ENCODE measurements at places on chromosomes 7 and 10.
A peak's percentile ranks its signal among the peaks of the same experiment; 100 is the strongest.

DNA sequence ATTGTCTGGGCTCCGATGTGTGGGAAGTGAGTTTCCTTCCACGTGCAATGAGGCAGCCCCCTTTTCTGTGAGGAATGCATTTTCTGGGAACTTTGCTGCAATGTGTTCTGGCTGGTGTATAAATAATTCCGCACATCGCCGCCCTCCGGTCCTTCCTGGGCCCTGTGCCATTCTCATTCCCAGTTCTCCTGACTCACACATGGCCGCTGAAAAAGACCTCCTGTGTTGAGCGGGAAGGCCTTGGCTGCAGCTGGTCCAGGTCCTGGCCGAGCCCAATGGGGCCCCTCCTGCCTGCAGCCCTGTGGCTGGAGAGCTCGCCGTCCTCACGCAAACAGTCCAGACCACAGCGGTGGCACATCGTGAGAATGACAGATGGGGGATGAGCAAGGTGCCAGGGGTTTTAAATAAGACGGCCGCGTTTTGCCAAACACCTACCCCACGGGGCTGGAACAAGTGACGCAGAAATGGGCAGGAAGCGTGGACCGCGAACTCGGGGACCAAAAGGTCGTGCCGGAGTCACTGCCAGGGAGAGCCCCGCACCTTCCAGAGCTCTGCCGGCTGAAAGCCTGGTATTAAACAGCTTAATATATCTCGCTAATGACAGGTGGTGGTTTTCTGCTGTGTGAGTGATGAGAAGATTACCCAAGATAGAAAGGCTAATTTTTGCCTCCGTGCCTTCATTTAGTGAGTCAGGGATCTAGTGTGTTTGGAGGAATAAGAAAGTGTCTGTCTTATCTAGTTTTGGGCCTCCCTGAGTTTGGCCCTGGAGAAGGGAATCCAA lies 37.0 kb downstream of the FAM20C start:
- no peak for DNase-seq

GRCh38 chr7:75869776-75870379 lies 9.0 kb upstream of the RHBDD2 start:
- no peak for DNase-seq

GRCh38 chr7:74083928-74084721 lies 521 bp downstream of the LIMK1 start:
- DNase-seq: no peak

DNA sequence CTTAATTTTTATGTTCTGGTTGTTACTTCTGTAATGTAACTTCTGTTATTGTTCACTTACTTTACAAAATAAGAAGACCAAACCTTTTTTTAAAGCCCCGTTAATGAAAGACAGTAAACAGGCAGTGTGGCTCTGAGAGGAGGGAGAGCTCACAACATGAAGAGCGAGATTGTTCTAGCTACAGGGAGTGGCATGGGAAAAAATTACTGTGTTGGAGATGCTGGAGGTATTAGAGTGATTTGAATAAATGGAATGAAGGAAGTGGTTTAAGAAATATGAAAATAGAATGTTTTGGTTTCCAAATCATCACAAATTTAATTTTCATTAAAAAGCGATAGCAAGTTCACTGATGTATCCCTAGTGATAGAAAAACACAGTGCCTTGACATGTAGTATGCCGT lies 31.8 kb downstream of the REEP3 start:
- no peak for DNase-seq

- DNase-seq: no peak
These were observed 44.8 kb downstream of the CHST3 start for GRCh38 chr10:72009051-72009424.

GRCh38 chr7:20560325-20561180 lies 54.9 kb upstream of the ABCB5 start:
- no peak for DNase-seq

GRCh38 chr7:93914581-93915066 lies 6.9 kb upstream of the GNG11 start:
- no peak for DNase-seq

- DNase-seq: no peak
These were observed 31.1 kb upstream of the RHBDD2 start for GRCh38 chr7:75847707-75848106.

- no peak for DNase-seq
These were observed 30.6 kb upstream of the PCBD1 start for GRCh38 chr10:70918851-70919530.

- no peak for DNase-seq
These were observed 69.0 kb downstream of the SEPTIN7 start for GRCh38 chr7:35869810-35870209.

- no peak for DNase-seq
These were observed 23.6 kb downstream of the ZNF783 start for GRCh38 chr7:149285603-149286002.

DNA sequence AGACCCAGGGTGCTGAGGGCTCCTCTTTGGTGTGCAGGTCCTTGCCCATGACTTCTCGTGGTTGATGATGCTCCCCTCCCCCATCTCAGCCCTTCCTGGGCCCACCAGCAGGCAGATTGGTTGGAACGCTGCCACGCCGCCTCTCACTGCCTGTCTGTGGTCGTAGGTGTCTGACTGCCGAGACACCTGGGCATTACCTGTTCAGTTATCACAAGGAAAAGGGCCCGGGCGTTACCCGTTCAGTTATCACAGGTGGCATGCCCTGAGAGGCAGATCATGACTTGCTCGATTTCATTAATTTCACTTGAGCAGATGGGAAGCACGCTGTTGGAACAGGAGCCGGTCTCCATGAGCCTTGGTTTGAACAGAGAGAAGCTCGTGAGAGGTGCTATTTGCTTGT lies 42.5 kb downstream of the TACR2 start:
- DNase-seq: no peak

DNA sequence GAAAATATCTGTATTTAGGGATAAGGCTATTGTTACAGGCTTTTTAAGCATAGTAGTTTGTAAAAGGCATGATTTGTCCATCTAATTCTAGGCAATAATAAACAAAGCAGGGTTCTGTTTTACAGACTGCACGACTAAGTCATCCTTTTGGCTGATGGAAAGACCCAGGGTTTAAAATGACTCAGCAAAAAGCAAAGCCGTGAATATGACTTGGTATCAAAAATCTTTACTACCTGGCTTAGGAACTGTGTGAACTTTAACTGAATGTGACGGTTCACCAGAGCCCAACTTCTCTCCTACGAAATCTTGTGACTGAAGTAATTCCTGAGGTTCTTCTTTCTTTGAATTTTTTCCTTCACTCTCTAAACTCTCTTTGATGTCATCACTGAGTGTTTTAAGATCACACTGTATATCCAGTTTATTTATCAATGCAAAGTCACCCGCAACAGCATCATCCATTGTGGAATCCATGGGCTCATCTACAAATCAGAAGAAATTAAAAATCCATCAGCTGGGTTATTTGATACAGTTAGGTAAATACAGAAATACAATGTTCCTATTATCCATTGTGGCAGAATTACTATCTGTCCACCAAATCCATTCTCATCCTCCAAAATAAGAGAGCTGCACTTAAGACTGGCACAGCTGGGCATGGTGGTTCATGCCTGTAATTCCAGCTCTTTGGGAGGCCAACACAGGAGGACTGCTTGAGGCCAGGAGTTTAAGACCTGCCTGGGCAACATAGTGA lies 17.0 kb downstream of the ATE1 start:
- DNase-seq: no peak

- DNase-seq: no peak
These were observed 24.8 kb downstream of the CDCA7L start for GRCh38 chr7:21920936-21921335.

DNA sequence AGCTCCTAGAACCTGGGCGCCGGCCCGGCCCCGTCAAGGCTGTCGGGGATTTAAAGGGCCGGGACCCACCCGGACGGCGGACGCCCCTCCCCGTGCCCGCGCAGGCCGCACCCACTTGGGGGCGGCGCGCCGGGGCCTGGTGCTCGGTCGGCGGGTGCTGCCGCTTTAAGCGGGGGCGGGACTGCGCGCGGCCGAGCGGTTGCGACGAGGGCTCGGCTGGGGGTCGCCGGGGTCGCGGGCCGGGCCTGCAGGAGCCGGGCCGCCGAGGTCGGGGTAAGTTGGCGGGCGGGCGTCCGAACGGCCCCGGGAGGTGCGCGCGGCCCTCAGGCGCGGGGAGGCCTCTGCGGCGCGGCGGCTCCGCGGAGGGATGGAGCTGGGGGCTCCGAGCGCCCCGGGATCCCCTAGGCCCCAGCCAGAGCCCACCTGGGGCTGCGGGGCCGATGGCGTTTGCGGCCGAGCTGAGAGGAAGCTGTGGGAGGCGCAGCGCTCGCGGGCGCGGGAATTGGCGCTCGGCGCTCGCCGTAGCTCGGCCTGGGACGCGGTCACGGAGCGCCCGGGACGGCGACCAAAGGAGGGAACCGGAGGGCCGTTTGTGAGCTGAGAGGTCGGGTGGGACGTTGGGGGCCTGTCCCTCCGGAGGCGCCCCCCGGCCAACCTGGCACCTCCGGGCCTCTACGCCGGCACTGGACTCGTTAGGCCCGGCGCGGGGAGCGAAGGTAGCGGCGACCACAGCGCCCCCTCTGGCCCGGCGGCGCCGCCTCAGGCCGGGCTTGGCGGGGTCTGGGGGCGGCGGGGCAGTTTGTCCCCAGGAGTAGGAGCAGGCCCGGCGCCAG lies at the start of gene TRRAP:
Gene TRRAP, plus strand, starts transcription at position 168 of the 833 bp plus-strand sequence. CDS start 2,619 bp downstream, outside the sequence.
- DNase-seq: peak; percentile 53

- no peak for DNase-seq
These were observed 36.0 kb downstream of the KIAA1549 start for GRCh38 chr7:138945154-138945553.

GRCh38 chr7:28230261-28230660 lies 49.7 kb upstream of the JAZF1 start:
- no peak for DNase-seq

- no peak for DNase-seq
These were observed 18.1 kb downstream of the BAZ1B start for GRCh38 chr7:73504017-73504416.

DNA sequence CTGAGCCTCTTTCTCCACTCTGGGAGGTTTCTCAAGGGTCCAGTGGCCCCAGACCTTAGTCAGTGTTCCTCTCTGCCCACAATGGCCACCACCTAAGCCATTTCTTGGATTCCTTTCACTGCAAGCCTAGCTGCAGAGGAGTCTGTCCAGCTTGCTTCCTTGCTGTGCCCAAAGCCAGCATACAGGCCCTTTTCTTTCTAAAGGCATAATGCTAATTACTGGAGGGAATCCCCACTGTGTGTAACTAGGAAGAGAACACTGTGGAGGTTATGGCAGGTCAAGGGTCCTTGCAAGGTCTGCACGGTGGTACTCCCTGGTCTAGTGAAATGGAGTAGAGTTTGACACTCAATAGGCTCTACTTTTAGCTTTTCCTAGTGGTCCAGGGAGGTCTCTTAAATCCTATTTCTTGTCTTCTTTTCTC lies 70.4 kb upstream of the CC2D2B start:
- no peak for DNase-seq

GRCh38 chr7:132547821-132548220 lies 28.4 kb downstream of the PLXNA4 start:
- no peak for DNase-seq

GRCh38 chr10:75187961-75188426 lies 22.6 kb upstream of the VDAC2 start:
- DNase-seq: peak; percentile 20

- DNase-seq: no peak
These were observed 142.2 kb upstream of the HABP2 start for GRCh38 chr10:113410618-113411017.

- no peak for DNase-seq
These were observed 135.6 kb downstream of the LHPP start for GRCh38 chr10:124596962-124597845.

- no peak for DNase-seq
These were observed 291.2 kb downstream of the HGF start for GRCh38 chr7:81478664-81479063.

DNA sequence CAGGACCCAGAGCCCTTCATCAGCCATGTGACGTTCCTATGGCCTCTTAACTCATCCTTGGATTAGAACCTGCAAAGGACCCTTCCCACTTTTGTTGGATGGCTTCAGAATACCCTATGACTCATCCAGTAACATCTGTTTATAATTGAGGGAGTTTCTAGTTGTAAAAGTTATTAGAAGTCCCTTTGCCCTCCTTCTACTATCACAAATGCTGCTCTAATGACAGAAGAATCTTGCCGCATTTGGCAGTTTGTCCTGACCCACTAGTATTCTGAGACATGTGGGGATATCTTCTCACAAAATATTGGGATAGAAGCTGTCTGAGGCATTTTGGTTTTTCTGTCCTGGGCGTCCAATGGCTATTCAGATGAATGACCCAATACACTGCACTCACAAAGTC lies 251.8 kb upstream of the TMEM72 start:
- no peak for DNase-seq

DNA sequence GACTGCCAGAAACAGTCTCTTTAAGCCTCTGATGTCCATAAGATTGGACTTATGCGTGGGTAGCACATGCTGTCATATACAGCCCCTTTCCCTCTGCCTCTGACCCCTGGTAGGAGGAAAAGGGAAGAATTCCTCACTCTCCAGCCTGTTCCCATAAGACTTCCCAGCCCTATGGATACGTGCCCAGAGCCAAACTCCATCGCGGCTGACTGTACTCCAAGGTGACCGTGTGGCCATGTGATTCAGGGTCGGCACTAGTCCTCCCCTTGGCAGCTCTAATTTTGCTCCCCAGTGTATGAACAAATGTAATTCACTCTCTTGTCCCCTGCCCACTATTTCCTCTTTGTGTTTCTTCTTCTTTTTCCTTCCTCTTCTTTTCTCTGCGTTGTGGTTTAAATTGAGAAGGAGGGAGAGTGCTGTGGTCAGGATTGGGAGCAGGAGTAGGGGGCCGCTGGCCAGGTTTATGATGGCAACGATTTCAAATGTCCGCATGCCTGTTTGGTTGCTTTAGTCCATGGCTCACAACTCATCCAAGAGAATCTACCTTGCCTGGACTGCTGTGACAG lies 43.8 kb downstream of the PRLHR start:
- DNase-seq: no peak

GRCh38 chr7:155867280-155867679 lies 55.0 kb upstream of the SHH start:
- no peak for DNase-seq

DNA sequence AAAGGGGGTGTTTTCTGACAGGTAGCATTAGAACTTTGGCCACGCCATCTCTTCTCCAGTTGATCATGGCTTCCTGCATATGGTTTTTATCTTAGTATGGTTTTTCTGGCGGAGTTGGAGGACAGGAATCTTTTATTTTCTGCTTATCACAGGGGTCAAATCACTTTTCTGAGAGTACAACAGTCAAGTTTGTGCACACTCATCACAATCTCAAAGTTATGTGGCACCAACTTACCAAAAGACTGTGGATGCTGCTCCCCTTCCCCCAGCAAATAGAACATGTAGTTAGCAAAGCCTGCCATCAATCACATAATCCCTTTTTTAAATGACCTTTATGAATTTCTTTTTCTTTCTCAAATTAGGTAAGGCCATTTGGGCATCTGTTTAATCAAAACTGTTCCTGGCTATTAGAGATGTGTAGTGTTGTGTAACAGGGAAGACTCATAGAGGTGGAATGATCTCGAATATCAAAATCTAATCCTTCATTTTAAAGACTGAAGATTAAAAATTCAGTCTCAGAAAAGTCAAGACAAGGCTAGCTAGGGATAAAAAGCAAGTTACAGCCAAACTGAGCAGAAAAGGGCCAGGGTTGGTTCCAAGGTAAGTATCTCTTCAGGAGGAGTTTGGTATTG lies 3.8 kb upstream of the CH25H start:
- no peak for DNase-seq
